Chondrocyte (in vitro differentiated cells): ENCODE measurements at places on chromosomes 13 and 19. TPM values are rescaled to one million over a fixed set of nuclear protein-coding genes. Genes with fewer than 3 reads are reported as not detected.

Gene ZNF582
- 1.6 to 4.1 TPM (median 2.3 TPM) in 3 replicates for total RNA-seq

Gene RNF225
- not detected in 3 replicates for total RNA-seq

Gene KPNA3
- 51.2 to 54.6 TPM (median 54.1 TPM) in 3 replicates for total RNA-seq

Gene CERS1
- 4.3 to 10.2 TPM (median 8.4 TPM) in 3 replicates for total RNA-seq

Gene LHFPL6
- total RNA-seq: 88.2 to 101 TPM (median 100 TPM) in 3 replicates

Gene CXCL17
- total RNA-seq: not detected in 3 replicates

Gene C19orf38
- 0.30 to 0.34 TPM in 2 of 3 replicates, not detected in the other for total RNA-seq

Gene ZNF358
- total RNA-seq: 72.8 to 78.9 TPM (median 78.1 TPM) in 3 replicates

Gene NMRK2
- not detected in 3 replicates for total RNA-seq

Gene B3GNT8
- total RNA-seq: 0.23 to 0.70 TPM in 2 of 3 replicates, not detected in the other

Gene FXYD7
- not detected in 3 replicates for total RNA-seq

Gene IGFLR1
- total RNA-seq: 0.59 to 1.4 TPM (median 0.99 TPM) in 3 replicates

Gene SYDE1
- 49.3 to 98.0 TPM (median 96.3 TPM) in 3 replicates for total RNA-seq

Gene SPACA4
- total RNA-seq: not detected in 3 replicates

Gene KCNJ14
- total RNA-seq: 0.90 to 1.1 TPM (median 0.95 TPM) in 3 replicates

Gene APOC1
- total RNA-seq: 2.2 to 6.9 TPM in 2 of 3 replicates, not detected in the other

Gene C19orf33
- total RNA-seq: 2.0 to 5.2 TPM (median 2.0 TPM) in 3 replicates

Gene RNF17
- not detected in 3 replicates for total RNA-seq

Gene ZNF223
- total RNA-seq: 2.5 to 6.5 TPM (median 5.2 TPM) in 3 replicates

Gene CCDC8
- total RNA-seq: 39.3 to 53.2 TPM (median 39.5 TPM) in 3 replicates
